ENCODE measurements at places on chromosomes 5 and 9. TPM values are rescaled to one million over a fixed set of nuclear protein-coding genes. Genes with fewer than 3 reads are reported as not detected.
A peak's percentile ranks its signal among the peaks of the same experiment; 100 is the strongest.

DNA sequence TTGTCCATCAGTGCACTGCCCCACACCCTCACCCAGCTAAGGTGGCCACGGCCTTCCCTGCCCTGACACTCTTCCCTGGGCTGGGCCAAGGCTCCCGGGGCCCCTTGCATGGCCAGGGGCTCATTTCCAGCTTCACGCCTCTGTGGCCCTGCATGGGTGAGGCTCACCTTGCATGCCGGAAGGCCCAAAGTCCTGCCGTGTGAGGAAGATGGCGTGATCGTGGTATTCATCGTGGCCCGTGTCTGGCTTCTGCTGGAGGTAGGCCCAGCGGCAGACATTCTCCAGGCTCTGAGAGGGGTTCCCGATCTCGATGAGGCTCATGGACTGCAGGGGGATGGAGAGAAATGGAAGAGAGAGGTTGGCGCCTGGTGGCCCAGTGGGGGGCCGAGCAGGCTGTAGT, 98.4 kb downstream of the ZNF354C start:
- no peak for DNase-seq

- DNase-seq: peak; percentile 82
Observed at GRCh38 chr9:112348257-112349007, 15.0 kb upstream of the PTBP3 start.

DNA sequence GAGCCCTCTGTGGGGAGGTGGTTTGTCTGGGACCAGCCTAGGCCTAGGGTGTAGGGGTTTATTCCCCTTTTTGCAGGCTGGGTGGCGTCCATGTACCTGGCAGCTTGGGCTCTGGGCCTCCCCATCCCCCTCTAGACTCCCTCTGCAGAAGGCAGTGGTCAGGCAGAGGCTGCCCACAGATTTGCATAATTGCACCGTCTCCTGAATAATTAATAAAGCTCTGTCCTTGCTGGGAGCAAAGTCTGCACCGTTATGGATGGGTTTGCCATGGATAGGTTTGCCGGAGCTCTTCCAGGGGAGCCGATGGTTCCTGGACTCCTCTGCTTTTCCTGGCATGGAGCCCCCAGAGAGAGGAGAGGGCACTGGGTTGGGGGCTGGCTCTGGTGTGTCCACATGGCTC, 60.4 kb downstream of the DAB2IP start:
- DNase-seq: no peak

The GFI1B gene
- 0.12 TPM for polyA plus RNA-seq

- no peak for DNase-seq
Observed at GRCh38 chr9:130262771-130263170, 2.8 kb upstream of the HMCN2 start.

All from psoas muscle (tissue), 8 donors.